ENCODE measurements at places on chromosomes 7 and 10.

DNA sequence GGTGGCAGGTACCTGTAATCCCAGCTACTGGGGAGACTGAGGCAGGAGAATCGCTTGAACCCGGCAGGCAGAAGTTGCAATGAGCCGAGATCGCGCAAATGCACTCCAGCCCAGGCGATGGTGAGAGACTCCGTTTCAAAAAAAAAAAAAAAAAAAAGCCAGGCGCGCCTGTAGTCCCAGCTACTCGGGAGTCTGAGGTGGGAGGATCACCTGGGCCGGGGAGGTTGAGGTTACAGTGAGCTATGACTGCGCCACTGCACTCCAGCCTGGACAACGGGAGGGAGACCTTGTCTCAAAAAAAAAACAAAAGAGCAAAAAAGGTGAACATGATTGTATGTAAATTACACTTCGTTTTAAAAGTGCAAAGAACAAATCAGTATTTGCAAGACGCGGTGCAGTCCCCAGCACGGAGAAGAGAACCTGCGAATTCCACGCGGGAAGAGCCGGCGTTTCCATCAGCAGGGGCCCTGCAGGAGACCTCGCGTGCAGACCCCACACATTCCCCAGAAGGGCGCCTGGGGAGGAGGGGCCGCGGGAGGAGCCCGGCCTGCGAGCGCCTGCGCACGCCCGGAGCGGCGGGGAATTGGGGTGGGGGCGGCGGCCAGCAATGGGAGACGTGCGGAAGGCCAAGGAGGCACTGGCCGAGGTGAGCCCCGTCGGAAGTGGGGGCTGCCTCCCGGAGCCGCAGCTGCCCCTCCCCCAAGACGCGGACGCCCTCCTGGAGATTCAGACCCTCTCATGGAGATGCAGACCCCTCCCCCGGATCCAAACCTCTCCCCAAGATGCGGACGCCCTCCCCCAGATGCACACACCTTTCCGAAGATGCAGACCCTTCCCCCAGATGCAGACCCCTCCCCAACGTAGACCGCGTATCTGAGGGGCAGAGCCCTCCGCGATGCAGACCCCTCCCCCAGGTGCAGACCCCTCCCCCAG, 16.7 kb upstream of the SUN1 start:
- peak; percentile 70 for DNase-seq

- no peak for DNase-seq
These were observed 1.2 kb downstream of the PLEKHA1 start for GRCh38 chr10:122375679-122376160.

GRCh38 chr10:107031931-107032699, 132.4 kb downstream of the SORCS1 start:
- peak; percentile 86 for DNase-seq

DNA sequence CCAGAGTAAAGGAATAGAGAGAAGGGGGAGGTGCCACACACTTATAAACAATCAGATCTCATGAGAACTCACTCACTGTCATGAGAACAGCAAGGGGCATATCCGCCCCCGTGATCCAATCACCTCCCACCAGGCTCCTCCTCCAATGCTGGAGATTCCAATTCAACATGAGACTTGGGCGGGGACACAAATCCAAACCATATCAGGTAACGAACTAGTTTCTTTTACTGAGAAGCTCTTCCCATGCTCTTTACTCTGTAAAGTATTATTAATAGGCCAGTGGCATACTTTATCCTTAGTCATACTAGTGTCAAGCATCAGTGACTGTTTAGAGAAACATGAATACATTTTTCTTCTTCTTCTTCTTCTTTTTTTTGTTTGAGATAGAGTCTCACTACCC, 39.4 kb upstream of the ZNF488 start:
- DNase-seq: no peak

DNA sequence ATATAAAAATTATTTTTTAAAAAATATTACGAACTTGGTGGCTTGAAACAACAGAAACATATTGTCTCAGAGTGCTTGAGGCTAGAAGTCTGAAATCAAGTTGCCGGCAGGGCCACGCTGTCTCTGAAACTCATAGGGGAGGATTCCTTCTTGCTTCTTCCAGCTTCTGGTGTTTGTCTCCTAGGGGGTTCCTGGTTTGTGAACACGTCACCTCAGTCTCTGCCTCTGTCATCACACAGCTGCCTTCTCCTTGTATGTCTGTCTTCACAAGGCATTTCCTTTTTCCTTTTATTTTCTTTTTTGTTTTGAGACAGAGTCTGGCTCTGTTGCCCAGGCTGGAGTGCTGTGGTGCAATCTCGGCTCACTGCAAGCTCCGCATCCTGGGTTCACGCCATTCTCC, 12.7 kb upstream of the SNX8 start:
- no peak for DNase-seq

GRCh38 chr10:17780727-17781126, 28.4 kb upstream of the MRC1 start:
- DNase-seq: no peak

- no peak for DNase-seq
These were observed 1154.2 kb upstream of the AUTS2 start for GRCh38 chr7:68444042-68444441.

DNA sequence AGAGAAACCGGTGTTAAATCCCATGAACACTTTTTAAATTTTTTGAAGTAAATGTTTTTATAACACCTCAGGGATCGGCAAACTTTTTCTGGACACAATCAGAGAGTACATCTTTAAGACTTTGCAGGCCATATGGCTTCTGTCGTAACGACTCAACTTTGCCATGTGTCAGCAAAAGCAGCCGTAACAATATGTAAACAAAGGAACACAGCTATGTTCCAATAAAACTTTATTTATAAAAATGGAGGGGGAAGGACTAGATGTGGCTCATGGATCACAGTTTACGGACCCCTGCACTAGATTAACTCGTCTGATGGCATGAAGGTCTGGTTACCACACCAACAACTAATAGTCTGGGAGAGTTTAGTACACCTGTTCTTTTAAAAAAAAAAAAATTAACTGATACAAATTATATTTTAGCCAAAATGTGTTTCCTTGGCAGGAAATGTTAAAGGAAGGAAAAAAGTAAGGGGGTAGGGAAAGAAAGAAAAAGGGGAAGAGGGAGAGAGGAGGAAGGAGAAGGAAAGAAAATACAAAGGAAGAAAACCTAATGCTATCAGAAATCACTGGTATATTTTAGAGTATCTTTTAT, 50.2 kb downstream of the ABI1 start:
- DNase-seq: no peak

DNA sequence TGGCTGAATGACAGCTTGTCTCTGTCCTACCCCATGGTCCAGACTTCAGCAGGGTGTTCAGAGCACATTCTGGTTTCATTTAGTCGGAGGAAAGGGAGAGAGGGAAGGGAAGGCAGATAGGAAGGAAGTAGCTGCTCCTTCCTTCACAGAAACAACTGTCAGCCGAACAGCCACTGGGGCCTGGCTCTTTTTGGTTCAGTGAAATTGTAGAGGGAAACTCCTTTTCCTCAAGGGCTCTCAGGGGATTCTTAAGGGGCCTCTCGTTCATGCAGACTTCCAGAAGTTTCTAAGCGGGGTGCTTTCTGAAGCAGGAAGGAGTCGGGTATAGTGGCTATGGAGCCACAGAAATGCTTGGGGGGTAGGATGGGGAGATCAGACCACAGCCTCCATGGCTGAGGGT, 56.4 kb downstream of the TLL2 start:
- DNase-seq: no peak

DNA sequence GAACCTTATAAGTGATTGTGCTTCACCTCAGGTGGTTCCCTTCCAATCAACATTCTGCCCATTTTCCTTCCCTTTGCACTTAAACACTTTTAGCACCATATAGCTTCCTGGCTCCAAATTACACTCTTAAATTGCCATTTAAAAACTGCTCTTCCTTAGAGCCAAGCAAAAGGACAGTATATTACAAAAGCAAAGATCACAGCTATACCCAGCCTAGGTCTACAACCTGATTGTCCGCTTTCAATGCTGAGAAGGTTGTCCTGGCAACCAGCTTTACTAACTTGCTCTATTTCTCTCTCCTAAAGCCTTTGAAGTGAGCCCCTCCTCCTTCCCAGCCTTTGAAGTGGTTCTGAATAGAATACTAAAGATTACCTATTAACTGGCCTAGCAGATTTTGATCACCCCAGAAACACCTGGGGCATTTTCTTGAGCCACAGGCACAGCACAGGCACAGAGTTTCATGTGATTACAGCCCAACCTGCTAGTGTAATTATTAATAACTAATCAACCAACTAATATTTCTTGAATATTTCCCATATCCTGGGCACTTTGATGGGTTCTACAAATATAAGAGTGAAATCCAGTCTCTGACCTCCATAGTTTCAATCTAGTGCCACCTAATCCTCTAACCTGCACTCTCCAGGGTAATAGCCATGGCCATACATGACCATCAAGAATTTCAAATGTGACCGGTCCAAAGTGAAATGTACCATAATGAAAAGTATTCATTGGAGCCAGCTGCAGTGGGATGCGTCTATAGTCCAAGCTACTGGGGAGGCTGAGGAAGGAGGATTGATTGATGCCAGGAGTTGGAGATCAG, 63.6 kb upstream of the TRIM24 start:
- DNase-seq: no peak

DNA sequence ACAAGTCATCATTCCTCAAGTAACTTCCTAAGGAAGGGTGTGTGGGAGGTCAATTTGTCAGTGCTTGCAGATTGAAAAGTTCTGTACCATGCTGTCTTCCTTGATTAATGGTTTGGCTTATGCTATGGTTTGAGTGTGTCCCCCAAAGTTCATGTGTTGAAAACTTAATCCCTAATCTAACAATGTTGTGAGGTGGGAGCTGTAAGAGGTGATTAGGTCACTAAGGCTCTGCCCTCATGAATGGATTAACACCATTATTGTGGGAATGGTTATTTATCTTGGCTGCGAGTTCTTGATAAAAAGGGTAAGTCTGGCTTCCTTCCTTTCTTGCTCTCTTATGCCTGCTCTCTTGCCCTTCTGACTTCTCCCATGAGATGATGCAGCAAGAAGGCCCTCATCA, 29.3 kb upstream of the TMEM229A start:
- DNase-seq: no peak

DNA sequence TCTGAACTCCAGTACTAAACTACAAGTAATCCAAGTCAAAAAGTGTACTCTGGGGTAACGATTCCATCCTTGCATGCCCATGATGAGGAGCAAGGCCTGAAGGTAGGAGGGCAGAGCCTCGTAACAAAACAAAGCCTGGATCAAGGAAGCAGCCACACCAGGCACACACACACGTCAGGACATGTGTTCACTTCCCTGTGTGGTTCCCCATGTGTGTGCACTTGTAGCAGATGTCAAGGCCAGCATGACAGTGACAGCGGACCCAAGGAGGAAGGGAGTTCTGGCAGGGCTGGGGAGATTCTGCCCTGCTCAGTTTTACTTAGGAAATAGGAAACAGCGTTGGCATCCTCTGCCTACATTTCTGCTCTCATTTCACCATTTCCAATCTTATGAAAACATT, 92.8 kb downstream of the ALOX5 start:
- DNase-seq: no peak

DNA sequence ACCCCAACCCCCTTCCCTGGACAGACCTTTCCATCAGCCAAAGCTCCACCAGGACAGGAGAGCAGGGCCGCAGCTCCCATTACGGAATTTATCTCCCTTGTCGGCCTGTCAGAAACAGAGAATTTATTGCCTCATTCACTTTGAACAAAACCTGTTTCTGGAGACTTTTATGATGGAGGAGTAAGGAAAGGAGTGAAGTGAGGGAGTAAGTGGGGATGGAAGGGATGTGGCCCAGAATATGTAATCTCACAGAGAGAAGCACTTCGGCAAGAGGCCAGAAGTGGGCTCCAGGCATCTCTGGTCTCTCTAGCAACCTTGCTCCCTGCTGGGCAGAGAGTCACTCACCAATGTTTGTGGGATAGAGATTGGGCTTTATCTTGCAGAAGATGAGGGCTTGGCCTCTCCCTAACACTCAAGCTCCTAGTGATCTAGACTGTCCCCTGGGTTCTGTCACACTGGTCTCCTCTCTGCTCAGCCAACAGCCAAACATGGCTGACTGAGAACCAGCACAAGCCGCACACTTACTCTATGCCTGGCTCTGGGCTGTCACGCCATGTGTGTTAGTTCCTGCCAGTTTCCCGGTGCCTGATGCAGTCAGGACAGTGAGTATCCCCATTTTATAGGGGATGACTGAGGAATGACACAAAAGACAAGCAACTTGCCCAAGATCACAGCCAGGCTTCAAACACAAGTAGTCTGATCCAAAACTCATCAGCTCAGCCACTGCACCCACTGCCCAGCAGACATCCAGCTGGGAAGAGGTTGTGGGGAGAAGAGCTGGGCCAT, 149.4 kb upstream of the ZMIZ1 start:
- DNase-seq: no peak

DNA sequence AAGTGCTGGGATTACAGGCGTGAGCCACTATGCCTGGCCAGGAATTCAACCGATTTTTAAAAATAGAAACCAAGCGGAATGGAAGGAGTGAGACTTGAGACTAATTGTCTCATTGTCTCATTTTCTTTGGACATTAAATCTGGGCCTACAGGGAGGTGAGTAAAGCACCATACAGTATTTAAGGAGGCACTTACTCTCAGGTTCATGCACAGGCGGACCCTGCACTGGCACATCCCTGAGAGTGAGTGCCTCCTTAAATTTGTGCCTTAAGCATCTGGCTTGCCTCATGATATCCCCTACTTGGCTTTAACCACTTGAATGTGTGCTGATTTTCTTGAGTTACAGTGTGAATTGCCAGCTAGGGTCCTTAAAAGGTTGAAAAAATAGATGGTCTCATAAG, 10.6 kb downstream of the UBE3C start:
- DNase-seq: no peak

GRCh38 chr10:102646610-102647442, 2.5 kb downstream of the TRIM8 start:
- DNase-seq: peak; percentile 76

DNA sequence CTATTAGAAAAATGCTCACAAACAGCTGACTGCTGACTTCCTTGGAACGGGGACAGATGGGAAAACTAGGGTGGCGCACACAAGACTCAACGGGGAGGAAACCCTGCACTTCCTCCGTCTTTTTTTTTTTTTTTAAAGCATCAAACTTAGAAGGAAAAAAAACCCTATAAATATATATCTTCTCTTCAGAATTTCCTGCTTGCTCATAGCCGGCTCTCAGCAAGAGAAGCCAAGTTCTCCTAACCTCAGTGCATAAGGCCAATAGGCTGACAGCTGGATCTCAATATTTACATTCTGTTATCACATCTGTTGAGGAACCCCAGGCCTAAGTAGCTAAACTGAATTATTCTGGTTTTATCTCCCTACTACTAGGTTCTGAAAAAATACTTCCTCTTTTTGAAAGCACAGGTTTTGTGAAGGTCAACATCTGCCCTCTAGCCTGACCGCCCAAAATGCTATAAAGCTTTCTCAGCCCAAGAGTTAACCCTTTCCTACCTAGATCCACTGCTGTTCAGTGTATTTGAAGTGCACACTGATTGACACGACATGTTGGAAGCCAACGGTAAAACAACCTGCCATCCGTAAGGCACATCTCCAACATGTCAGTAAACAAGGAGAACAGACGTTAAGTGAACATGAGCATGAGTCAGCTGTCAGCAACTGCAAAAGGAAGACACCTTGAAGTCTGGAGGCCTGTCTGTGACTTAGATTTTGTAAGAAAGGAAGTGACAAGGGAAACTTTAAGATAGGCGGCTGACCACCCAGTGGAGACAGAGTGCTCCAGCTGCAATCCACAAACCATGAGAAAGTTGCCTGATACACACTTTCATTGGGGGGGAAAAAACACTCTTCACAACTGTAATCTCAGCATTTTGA, 83.8 kb downstream of the EBLN1 start:
- peak; percentile 44 for DNase-seq
